CD4-positive, alpha-beta T cell treated with Interleukin-6 at 100 ng/mL for 8 hours (primary cell): ENCODE measurements at places on chromosomes 5 and 9.

- no peak for DNase-seq
Measured at GRCh38 chr9:17750269-17750668, 171.4 kb downstream of the SH3GL2 start.

- DNase-seq, result no peak
Measured at GRCh38 chr5:33888587-33888986, 3.2 kb downstream of the ADAMTS12 start.

DNA sequence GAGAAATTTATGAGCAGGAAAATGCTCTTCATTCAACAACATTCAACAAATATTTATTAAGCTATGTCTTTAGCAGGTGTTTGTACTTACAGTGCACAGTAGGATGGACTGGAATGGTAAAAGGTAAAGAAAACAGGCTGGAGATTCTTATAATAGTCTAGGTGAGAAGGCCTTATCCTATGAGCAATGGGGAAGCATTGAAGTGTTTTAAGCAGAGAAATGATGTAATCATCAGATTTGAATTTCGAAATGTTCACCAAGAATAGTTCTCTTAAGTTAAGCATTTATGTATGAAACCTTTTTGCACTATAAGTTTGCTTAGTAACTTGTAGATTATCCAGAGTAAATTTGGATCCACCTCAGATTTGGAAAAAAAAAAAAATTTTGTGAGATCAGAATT, 209.3 kb downstream of the NR3C1 start:
- DNase-seq, result no peak

GRCh38 chr5:102080288-102080687, 215.8 kb downstream of the SLCO4C1 start:
- DNase-seq, result no peak

- no peak for DNase-seq
Measured at GRCh38 chr9:115627511-115627910, 509.6 kb upstream of the TNC start.

- DNase-seq, result no peak
Measured at GRCh38 chr9:133569891-133570690, 35.6 kb downstream of the ADAMTSL2 start.

GRCh38 chr5:103587185-103587748, 24.7 kb upstream of the NUDT12 start:
- DNase-seq, result no peak

- no peak for DNase-seq
Measured at GRCh38 chr9:114156657-114157421, 1.5 kb downstream of the COL27A1 start.

- no peak for DNase-seq
Measured at GRCh38 chr5:68273717-68274409, 58.3 kb downstream of the PIK3R1 start.

DNA sequence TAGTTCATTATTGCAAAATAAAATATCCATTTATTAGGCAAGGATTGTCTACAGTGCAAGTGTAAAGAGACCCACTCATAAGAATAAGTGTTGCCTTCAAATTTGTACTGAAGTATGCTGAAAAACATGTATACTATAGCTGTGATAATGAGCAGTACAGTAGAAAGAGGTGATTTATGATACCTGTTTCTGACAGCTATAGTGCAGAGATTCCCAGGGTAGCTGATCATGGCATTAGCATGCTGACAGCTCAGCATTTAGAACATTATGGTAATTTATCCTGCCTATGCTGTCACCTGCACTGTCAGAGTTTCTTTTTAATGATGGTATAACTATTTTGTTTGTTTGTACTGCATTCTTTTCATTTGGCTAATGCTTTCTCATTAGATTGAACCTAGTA, 177.6 kb upstream of the TLX3 start:
- DNase-seq, result no peak

GRCh38 chr5:144125163-144125726, 45.2 kb downstream of the YIPF5 start:
- DNase-seq, result no peak

DNA sequence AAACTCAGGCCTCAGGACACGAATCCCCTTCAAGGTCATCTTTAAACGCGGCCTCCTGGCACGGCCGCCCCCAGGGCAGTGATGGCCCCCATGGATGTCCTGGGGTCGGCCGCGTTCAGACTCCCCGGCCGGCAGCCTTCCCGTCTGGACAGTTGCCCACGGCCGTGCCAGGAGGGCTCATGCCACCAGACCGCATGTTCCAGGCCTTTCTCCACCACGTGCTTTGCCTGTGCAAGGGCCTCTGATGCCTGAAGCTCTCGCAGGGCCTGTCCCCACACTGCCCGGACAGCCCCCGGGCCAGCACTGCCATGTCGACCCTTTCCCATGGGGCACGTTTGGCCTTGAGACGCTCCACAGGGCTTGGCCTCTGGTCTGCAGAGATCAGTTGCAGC, 34.6 kb downstream of the SLC9A3 start:
- no peak for DNase-seq

- DNase-seq, result no peak
Measured at GRCh38 chr9:105393576-105394344, 54.1 kb upstream of the FSD1L start.

GRCh38 chr9:93126151-93126781, 7.8 kb downstream of the NINJ1 start:
- DNase-seq, result no peak

DNA sequence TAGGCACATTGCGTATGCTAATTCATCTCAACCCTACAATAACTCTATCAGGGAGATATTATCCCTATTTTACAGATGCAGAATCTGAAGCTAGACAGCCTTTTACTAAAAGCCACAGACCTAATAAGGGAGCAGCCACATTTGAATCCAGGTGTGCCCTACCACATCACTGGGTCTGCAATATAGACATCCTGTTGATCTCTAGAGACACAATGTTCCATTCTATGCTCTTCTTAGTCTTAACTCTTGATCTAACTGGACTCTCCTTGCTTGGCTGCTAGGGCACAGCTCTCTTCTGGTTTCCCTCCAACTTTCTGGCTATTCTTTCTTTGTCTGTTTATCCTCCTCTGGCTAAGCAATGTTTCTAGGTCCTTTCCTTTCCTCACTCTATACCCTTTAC, 1.4 kb upstream of the SPATA6L start:
- DNase-seq, result peak; percentile 33

GRCh38 chr5:56053363-56053762, 58.6 kb upstream of the IL6ST start:
- DNase-seq, result no peak

- no peak for DNase-seq
Measured at GRCh38 chr5:50710838-50711237, 44.4 kb downstream of the PARP8 start.

GRCh38 chr5:52783226-52783959, 4.3 kb upstream of the ITGA1 start:
- no peak for DNase-seq

GRCh38 chr5:132102101-132102701, 28.6 kb downstream of the CSF2 start:
- DNase-seq, result peak; percentile 47

- DNase-seq, result no peak
Measured at GRCh38 chr9:20224756-20225155, 397.5 kb downstream of the MLLT3 start.

DNA sequence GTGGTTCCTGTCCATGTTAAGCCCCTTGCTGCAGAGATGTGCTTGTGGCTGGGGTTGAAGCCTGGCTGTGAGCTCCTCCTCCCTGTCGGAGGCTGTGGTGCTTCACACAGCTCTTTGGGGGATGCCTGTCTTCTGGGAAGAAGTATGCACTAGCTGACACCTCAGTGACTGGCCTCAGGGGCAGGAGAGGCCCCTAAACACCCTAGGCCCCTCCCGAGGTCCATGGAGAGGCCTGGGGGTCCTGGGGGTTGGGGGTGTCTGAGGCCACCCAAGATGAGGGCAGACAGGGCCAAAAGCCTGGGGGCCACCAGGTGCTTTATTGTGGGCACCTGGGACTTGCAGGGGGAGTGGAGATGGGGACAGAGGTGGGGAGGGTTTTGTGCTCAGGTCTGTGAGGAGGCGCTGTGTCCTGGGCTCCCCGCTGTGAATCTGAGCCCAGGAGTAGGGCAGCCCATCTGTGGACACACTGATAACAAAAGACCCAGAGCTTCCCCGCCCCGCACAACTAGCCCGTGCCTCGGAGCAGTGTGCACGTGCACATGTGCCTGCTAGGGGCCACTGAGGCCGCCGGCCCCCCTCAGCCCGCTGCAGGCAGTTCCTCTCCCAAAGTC, 92.0 kb downstream of the PHF2 start:
- DNase-seq, result no peak

GRCh38 chr5:57041570-57041969, 89.6 kb upstream of the MIER3 start:
- no peak for DNase-seq

GRCh38 chr9:104900871-104901270, 27.1 kb downstream of the ABCA1 start:
- no peak for DNase-seq

- DNase-seq, result no peak
Measured at GRCh38 chr5:7425830-7426229, 29.9 kb downstream of the ADCY2 start.

- no peak for DNase-seq
Measured at GRCh38 chr5:170178814-170179213, 54.0 kb upstream of the C5orf58 start.

- DNase-seq, result no peak
Measured at GRCh38 chr9:24516463-24516862, 29.2 kb downstream of the IZUMO3 start.

DNA sequence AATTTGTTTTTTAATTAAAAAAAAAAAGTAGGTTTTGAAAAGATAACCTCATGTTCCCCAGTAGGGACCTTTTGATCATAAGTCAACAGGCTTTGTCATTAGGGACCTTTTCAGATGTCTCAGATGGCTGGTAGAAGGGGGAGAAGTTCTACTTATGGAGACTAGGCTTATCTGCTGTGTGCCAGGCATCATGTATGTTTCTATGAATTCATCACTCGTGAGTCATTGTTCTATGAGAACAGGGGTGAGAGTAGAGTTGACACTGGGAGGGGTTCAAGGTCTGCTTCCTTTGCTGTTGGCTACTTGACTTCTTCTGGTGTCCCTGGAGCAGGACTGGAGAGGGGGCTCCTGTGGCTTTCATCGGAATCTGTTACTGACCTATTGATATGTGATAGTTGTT, 138.8 kb downstream of the KDM4C start:
- no peak for DNase-seq

GRCh38 chr5:168006456-168007130, 284.9 kb upstream of the WWC1 start:
- DNase-seq, result no peak

DNA sequence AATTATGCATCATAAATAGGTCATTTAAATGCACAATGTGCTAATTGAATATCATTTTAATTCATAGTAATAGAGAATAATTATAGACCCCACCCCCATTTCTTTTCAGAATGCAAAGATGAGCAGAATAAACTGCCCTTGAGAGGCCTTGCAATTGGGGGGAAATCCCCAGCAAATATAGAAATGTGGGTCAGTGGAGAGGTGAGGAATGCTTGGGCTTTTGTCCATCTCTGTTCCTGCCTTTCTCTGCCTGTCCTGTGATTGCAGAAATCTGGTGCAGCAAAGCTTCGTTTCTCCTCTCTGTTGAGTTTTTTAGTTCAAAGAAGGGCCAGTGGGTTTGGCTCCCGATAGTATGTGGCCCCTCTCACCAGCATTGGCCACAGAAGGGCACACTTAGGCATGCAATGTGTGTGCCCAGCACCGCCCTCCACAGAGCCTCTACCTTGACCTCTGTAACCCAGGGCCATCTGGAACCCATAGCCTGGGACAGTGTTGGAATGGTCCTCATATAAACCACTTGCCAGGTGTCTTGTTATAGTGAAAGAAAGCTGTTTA, 164.2 kb downstream of the SEMA6A start:
- no peak for DNase-seq

- DNase-seq, result no peak
Measured at GRCh38 chr9:89501311-89501898, 3.5 kb upstream of the SEMA4D start.

DNA sequence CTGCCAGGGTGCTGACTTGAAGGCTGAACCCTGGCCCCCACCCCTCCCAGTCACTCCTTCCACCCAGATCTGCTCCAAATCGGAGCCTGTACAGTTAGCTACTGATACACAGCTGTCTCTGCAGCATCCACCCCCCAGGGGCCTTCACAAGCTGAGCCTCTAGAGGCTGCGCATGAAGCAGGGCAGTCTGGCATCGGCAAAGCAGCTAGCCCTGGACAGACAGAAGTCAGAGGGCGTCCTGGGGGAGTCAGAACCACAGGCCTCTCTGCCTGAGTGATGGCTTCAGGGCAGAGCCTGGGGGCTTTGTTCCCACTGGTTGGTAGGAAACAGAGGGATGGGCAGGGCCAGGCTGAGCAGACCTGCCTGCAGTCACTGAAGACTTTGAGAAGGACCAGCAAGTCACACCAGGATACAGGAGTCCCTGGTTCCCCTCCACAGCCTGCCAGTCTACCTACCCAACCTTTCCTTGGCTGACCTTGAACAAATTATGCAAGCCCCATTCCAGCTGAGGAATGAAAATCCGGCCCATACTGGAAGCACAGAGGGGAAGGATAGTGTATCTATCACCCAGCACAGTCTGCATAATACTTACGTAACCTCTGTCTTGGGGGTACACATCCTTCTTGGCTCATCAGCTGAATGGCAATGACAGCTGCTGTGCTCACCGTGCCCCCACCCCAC, 8.8 kb downstream of the VDAC1 start:
- no peak for DNase-seq

- no peak for DNase-seq
Measured at GRCh38 chr9:89048616-89049015, 57.3 kb downstream of the S1PR3 start.

DNA sequence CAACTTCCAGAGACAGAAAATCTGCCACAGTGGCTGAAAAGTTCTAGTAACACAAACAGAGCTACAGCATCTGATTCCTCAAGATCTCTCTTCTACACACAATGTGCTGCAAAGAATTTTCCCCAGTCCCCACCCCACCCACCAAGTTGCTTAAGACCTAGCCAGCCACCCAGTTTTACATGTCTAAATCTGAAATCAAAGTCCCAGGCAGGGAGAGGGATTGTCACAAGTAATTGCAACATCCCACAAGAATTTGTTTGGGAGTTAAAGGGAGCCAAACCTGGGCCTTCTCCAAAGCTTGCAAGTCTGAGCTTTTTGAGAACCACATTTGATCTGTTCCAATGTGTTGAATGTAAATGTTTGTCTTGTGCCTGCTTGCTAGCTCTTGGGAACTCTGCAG, 15.5 kb downstream of the IGIP start:
- no peak for DNase-seq

DNA sequence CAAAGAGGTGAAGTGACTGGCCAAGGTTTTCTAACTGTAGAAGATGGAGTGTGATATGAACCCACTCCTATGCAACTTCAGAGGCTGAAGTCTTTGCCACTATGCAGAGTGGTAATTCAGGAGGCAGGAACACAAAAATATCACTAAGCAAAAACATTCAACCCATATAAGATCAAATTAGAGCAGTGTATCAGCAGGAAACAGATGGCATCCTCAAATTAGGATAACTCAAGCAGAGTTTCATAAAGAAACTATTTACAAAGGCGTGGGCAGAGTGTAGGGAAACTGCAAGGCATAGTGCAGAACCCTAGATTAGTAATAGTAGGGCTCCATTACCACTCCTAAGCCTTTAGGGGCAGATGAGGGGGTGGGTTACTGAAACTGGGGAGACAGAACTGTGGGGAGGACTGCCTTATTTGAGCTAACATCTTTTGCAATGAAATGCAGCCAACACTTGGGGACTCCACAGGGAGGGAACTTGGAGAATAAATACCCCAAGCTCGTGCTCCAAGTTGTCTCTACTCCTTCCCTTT, 72.2 kb downstream of the PTTG1 start:
- DNase-seq, result no peak
